ENCODE measurements at places on chromosomes 12 and 14.

DNA sequence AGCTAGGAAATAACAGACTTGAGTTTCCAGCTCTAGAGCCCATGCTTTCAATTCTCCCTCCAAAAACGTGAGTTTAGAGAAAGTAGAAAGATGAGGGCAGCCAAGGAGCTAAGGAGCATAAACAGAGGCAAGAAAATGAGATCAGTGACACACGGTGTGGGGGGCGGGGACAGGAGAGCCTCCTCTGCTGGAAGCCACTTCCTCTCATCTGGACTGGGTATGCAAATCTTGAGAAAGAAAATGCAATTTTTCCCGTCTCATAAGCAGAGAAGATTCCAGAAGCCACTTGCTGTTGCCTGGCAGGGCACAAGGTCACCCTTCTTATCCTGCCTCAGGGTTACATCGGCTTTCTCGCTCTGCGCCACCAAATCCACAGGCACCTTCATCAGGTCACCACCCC lies 6.0 kb downstream of the OR10P1 start:
- no peak for DNase-seq

DNA sequence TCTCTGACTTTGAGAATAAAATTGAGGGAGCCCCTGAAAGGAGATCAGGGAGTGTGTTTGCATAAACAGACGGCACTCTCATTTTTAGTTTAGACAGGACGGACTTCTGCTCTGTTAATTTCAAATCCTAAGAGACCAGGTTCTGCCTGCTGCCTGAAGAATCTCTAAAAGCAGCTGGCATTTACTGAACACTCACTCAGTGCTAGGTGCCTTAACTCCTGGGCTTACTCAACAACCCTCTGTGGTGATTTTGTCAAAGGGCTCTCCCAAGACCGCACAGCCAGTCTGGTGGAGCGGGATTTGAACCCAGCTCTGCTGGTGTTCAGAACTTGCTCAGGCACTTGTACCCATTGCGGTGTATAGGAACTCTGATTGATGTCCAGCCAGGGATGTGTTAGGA lies 2.2 kb downstream of the ORAI1 start:
- DNase-seq = no peak

DNA sequence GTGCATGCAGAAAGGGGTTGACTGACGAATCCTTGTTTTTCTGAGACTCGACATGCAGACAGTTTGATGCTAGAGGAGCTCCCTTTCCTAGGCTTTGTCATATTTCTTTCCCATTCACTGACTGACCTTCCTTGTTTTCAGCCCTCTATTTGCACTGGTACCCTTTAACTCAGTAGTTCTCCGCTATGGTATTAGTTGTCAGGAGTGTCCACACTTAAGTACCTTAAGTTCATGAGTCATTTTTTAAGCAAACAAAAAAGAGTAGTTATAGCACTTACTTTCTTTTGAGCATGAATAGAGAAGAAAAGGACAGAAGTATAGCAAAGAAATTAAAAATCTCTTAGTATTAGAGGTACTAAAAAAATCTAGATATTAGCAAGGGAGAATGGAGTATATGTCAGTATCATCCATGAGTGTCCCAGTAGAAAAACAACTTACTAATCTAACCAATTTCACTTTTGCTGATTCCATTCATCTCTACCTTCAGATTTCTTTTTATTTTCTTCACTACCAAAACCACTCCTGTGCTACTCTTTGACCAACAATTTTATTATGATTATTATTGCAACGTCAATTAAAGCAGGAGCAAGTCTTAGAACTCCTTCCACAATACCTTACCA lies 8.3 kb downstream of the ATP2B1 start:
- no peak for DNase-seq

- DNase-seq = no peak
Observed at GRCh38 chr14:59018978-59019377, 169.5 kb upstream of the DAAM1 start.

DNA sequence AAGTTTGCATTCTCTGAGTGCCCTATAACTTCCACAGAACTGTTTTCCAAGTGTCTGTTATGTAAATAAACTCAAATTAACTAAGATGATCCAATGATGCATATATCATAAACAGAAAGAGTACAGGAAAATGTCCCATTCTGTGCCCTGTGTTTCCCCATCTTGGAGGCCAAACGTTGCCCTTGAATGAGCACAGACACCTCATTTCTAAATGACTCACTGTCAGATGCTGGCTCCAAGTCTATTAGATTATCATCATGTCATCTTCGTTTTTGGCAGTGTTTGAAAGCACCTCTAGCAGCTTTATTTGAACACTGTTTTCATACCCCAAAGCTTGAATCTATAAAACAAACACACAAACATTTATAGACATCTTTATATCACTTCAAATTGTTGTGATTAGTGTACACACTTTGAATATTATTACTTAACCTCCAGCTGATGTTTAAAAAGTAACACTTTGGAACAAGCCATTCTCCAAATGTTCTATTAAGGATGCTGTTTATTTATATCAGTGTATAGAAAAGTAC lies 424.2 kb downstream of the NOVA1 start:
- no peak for DNase-seq

GRCh38 chr14:35669782-35670181 lies 135.8 kb downstream of the INSM2 start:
- DNase-seq = peak; percentile 5

DNA sequence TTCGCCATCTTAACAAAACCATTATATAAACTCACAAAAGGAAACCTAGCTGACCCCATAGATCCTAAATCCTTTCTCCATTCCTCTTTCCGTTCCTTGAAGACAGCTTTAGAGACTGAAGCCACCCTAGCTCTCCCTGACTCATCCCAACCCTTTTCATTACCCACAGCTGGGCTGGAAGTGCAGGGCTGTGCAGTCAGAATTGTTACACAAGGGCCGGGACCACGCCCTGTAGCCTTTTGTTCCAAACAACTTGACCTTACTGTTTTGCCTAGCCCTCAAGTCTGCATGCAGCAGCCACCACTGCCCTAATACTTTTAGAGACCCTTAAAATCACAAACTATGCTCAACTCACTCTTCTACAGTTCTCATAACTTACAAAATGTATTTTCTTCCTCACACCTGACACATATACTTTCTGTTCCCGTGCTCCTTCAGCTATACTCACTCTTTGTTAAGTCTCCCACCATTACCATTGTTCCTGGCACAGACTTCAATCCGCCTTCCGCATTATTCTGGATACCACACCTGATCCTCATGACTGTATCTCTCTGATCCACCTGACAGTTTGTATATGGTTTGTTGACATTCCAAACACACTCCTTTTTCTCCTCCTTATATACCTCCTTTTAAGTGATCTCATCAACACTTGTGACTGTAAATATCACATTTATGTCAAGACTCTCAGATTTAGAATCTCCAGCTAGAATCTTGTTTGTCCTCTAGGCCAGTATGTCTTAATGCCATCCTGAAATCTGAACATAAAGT lies 208.7 kb downstream of the KITLG start:
- peak; percentile 27 for DNase-seq

- DNase-seq = no peak
Observed at GRCh38 chr14:105092171-105093037, 27.2 kb upstream of the GPR132 start.

DNA sequence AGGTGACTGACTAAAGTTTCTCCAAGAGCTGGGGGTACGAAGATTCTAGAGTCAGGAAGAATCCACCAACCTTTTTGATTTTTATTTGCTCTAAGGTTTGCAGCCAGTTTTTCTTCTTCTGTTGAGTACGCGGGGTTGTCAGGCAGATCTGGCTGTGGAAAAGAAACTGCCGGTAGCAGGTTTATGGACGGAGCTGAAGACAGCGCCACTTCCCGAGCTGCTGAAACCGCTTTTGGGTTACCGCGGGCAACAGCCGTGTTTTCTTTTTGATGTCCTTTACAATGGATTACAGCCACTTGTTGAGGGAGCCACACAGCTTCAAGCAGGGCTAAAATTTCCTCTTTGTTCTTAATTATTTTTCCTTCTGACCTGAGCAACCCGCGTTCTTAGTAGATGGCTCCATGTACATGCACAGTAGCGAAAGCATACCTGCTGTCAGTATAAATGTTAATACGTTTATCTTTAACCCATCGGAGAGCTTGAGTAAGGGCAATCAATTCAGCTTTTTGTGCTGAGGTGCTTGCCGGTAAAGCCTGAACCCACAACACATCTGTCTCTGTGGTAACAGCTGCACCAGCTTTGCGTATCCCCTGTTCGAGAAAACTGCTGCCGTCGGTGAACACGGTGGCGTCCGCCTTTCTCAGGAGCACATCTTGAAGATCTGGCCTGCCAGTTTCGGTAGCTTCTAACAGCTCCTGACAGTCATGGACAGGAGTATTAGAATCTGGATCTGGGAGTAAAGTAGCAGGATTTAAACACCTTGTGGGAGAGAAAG lies 674.3 kb downstream of the TMEM121 start:
- DNase-seq = no peak

DNA sequence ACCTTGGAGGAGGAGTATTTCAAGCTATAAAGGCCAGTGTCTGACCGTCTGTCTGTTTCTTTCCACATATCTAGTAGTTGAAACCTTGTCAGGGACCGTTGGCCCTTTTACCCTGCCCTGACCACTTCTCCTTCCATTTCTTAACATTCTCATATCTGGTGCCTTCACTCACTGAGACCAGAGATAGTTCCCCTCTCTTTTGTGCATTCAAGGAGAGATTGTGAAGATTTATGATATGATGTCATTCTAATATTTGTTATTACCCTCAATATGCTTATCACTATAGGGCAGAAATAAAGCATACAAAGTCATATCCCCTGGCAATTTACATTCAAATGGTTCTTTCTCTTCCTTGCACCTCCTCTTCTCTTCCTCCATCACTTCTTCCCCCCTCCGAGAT lies 83.3 kb downstream of the PLXNC1 start:
- DNase-seq = no peak

GRCh38 chr14:100810861-100811461 lies 15.0 kb upstream of the MEG3 start:
- DNase-seq = no peak

GRCh38 chr12:39012870-39013269 lies 107.5 kb upstream of the CPNE8 start:
- DNase-seq = no peak

DNA sequence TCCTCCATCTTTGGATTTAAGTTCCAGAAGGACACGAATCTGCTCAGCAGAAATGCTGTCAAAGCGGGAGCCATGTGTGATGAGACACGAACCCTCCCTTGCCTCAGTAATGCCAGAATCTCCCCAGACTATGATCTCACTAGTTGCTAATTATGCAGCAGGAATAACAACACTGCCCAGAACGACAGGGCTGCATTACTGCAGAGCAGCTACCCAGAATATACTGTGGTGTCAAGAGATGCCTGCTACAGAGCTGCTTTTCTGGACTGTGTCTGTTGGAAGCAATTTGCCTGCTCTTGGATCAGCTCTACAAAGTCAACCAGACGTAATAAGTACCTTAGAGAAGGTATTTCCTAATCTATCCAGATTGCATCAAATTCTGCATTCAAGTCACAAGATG lies 5.5 kb downstream of the CSRNP2 start:
- DNase-seq = peak; percentile 55

DNA sequence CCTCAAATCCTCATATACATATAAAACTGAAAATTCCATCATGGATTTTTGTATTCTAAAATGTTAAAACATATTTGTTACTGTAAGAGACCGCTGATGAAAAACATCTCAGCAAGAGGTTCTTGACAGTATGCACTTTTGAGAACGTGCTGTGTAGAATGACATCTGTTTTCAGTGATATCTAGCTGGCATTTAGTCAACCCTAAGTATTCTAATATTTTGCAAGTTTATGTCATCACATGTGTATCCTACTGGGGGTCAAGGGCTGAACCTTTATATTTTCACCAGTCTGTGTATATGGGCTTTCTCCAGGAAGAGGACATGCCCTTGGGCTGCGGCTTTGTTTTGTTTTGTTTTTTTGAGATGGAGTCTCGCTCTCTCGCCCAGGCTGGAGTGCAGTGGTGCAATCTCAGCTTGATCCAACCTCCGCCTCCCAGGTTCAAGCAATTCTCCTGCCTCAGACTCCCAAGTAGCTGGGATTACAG lies 22.0 kb upstream of the YARS2 start:
- no peak for DNase-seq

GRCh38 chr12:131499160-131499863 lies 211.6 kb upstream of the SFSWAP start:
- DNase-seq = no peak

DNA sequence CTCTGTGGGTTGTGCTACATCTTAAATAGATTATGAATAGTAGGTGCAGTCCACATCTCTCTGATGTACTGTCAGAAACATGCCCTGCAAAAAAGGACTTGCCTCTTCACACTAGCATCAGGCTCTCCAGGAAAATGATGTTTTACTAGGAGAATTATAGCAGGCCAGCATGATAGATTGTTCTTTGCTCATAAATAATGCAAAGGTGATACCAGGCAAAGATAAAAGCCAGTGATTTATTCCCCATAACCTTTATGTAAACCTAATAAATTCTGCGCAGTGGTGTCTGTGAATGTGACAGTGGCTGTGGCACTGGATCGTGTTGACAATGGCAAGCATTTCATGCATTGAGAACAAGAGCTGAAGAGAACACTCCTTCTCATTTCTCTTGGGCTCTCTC lies 646.5 kb upstream of the SEL1L start:
- DNase-seq = no peak

GRCh38 chr12:91239481-91239880 lies 56.9 kb upstream of the DCN start:
- DNase-seq = no peak

DNA sequence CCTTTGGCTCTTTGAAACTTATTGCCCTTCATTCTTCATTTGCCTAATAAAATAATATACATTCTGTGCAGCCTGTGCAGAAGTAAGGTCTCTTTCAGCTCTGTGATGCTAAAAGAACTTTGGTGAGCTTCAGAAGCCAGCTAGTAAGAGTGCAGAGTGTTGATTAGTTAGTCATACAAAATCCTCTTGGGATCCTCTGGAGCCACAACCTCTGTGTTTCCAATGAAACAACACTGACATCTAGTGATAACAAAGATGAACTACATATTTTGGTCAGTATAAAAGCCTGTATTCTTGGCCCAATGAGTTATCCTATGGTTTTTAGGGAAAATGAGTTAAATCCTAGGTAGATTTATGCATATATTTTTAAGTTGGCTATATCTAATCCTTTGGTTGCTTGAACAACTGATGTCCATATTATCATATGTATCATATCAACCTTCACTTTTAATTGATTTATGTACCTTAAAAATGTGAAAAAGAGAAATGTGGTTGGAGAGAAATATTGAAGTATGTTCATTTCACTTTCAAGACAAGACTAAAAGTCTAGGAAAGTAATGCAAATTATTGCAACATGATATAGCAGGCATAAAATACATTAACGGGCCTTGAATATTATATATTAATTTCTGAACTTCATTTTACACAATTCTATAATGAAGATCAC lies 158.4 kb downstream of the KLHL28 start:
- peak; percentile 67 for DNase-seq

- DNase-seq = peak; percentile 83
Observed at GRCh38 chr14:85516239-85517113, 13.5 kb upstream of the FLRT2 start.

GRCh38 chr12:59734371-59734770 lies 138.5 kb downstream of the SLC16A7 start:
- no peak for DNase-seq

- no peak for DNase-seq
Observed at GRCh38 chr12:106682594-106683234, 91.8 kb upstream of the RIC8B start.

Measured in AG08395 (cell line).